ENCODE measurements at places on chromosomes 11 and 22.

DNA sequence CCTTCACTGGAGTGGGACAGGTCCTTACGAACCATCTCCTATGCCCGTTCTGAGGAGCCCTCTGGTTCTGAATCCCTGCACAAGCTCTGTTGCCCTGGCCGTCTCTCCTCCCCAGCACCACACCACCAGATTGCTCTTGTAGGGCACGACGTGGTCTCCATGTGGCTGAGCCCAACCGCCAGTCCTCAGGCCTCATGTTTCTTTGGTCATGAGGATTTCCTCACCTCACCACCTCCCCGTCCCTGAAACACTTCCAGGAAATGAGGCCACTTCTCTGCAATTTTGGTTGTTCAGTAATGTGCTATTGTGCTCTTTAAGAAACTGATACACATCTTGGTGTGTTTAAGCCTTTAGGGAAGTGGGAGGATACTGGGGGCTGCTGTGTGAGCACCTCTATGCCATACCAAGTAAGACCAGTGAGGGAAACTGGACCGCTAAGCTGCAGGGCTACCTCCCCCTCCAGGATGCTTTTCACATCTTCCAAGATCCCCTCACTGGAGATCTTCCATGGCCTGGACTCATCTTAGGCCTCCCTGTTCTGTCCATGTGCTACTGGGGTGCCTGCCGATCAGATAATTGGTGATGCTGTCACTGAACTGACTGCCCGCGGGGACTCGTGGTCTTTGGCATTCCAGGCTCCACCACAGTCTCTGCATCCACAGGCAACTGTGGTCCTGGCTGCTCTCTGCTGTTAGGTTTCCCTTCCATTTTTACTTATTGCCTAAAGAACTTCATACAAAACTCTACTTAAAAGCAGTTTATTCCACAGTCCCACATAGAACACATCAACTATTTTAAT lies 21.9 kb downstream of the DRICH1 start:
- DNase-seq = no peak

DNA sequence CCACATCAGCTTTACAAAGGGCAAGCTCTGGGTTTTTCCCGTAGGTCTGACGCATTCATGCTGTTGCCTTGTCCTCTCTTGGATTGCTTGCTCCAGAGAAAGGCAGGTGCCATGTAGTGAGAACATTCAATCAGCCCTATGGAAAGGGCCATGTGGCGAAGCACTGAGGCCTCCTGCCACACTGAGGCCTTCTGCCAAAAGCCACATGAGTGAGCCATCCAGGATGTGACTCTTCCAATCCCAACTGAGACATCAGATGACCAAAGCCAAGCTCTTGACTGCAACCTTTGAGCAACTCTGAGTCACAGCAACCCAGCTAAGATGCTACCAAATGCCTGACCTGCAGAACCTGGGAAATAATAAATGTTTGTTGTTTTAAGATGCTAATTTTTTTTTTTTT lies 9.0 kb upstream of the PANX3 start:
- DNase-seq = peak; percentile 71

- no peak for DNase-seq
These were observed 21.9 kb downstream of the RELT start for GRCh38 chr11:73398132-73398526.

DNA sequence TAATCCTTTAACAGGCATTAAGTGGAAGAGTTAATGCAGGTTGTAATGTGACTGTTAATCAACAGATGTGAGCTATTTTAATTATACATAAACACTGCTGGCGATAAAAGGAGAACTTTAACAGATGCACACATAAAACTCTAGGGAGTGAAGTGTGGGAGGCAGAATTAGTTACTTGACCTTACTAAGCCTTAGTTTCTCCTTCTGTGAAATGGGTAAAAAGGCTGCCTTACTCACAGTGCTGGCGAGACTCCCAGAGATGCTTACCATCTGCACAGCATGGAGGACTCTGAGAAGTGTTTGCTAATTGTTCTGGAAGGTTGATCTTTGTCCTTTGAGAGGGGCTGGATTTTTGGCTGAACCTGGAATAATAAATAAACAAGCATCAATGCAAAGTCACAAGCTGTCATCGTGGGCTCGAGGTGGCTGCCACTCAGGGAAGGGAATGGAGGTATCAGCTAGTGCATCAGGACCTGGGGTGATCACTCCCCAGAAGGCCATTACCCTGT lies 58.6 kb upstream of the MPEG1 start:
- no peak for DNase-seq

GRCh38 chr11:104327861-104328511 lies 164.0 kb upstream of the PDGFD start:
- DNase-seq = no peak

DNA sequence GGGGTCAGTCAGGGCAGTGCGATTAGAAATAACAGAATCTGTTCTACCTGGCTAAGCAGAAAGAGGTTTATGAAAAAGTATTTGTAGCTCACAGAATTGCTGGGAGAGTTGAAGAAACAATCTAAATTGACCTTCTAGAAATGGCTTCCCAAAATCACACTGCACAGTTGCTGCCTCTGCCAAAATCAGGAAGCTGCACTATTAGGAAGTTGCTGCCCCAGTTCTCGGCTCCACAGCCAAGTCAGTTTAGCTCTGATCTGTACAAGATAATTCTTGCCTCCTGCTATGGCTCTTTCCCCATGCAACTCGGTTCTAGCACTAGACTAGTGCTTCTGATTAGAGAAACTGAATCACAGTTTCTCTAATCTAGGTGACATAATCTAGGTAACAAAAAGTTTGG lies 16.0 kb upstream of the CCDC90B start:
- DNase-seq = no peak

DNA sequence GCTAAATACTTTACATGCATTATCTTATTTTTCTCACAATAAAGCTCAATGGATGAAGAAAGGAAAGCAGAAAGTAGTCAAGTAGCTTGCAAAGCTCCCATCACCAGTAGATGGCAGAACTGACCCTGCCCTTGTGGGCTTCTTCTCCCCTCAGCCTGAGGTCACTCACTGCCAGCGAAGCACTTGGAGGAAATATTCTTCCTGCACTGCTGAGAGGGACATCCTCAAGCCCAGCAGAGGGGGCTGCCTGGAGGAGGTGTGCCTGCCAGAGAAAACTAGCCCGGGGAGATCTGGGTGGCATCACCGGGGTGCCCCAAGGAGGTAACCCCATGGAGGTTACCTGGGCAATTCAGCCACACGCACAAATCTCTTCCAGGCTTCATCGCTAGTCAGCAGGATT lies 6.6 kb downstream of the APOL4 start:
- peak; percentile 25 for DNase-seq

DNA sequence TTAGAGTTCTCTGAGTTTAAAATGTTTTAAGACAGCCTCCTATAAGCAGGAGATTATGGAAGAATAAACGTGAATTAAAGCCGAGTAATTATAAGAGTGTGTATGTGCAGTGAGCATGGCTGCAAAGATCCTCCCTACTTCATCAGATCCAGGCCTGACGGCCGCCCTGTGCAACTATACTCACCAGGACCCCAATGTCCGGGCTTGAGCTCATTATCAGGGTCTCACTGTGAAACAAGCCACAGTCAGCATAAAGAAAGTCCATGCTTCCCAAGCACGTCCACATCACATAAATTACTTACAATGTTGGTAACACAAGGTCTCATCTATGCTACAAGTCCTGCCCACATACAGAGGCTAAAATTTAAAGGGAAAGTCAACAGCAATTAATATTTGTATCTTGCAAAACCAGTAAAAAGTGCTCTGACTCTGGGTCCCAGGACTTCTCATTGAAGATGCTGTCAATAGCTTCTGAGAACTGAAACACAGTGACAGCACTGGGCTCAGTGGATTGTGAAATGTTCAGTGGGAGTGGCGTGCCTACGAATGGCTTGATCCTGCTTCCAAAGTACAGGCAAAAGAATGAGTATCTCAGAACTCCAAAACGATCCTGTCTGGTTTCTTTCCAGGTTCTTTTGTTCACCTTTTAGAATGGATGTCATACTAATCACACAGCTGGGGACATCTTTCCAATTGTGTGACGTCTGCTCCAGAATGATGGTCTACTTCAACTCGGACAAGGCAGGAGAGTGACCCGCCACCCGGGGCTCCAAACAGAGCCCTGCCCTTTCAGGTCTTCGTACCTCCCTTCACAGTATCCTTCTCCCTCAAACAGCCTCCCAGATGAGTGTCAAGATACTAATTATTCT lies 72.1 kb upstream of the ARFGAP3 start:
- DNase-seq = no peak

DNA sequence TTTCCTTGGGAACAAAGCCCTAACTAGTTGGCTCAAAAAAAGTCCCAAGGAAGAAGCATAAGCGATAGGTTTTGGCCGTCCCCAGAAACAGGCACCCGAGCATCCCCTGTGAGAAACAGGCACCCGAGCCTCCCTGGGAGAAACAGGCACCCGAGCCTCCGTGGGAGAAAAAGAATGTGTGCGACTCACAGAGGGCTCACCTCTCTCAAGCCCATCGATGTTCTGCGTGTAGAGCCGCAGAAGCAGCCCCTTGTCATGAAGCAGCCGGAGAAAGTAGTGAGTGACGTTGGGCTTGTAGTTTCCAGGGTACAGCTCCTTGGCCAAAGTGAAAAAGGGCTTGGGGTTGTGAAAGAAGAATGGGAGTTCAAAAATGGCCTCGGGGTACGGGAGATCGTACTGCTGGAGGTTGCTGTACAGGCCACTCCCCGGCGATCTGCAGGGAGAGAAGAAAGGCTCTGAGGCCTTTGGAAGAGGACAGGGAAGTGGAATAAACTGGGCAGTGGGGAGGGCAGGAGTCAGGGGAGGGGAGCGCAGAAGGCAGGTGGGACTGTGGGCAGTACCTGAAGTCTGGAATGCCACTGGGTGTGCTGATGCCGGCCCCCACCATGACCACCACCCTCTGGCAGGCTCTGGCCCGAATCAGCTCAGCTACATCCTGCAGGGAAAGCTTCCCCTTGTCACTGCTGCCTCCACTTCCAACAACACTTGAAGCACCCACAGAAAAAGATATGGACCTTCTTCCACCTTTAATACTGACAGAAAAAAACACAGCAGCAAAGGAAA lies 3.2 kb downstream of the SIRT3 start:
- DNase-seq = no peak

DNA sequence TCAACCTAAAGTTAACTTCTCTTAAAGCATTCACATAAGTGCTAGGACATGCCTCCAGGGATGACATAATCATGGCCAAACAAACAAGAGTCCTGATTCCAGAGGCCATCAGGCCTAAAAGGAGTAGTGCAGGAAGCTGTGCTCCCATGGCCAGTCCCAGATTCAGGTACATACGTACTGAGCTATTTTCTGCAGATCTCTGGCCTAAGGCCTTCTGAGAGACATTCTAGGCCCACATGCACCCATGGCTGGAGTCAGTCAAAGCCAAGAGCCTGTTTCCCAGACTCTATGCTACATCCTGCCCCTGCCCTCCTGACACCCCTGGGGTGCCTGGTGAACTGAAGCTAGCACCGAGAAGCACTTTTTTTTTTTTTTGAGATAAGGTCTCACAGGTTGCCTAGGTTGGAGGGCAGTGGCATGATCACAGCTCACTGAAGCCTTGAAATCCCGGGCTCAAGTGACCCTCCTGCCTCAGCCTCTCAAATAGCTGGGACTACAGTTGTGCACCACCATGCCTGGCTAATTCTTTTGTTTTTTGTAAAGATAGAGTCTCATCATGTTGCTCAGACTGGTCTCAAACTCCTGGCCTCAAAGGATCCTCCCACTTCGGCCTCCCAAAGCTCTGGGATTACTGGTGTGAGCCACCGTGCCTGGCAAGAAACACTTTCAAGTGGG lies 553 bp downstream of the CD3D start:
- no peak for DNase-seq

GRCh38 chr11:73263640-73264039 lies 8.5 kb upstream of the P2RY6 start:
- DNase-seq = no peak

DNA sequence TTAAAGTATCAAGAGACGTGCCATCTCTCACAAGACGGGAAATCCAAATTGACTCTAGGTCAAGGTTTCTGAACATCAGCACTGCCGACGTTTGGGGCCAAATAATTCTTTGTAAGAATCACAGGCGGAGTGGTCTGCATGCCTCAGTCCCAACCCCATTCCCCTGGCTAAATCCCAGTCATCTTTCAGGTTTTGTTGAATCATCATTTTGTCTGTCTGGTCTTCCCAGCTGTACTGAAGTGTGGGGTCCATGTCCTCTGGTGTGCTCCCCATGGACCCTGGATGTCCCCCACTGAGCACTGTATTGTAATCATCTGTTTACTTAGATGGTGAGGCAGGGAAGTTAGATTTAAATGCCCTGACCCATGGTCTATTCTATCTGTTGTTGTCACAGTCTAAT lies 103.6 kb upstream of the GALNT18 start:
- DNase-seq = no peak

DNA sequence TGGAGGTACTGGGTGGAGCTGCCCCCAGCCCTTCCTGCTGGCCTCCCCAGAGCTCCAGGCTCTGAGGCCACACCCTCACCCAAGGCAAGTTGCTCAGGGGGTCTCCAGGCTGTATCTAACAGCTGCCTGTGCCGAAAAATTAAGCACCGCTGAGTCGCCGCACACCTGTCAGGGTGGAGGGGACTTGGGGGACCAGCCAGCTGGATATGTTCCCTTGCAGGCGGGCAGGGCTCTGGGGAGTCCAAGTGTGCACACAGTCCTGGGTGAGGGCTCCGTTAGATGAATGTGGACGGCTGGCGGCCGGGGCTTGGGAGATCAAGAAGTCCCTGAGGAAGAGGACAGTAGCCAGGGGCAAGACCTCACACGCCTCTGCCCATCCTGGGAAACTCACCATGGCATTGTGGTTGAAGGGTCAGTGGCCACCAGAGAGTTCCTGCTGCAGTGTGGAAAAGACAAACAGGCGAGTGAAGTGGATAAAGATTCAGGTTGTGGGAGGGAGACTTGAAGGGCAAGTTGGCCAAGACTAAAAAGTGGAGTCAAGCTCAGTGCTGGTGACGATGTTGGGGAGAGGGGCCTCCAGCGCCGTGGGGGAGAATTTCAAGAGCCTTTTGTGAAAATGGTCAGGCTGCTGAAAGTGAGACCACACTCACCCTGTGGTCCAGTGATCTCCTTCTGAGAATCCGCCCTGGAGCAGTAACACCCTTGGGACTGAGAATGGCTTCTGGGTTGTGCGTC lies 69.6 kb downstream of the CDKN1C start:
- DNase-seq = no peak
